ENCODE measurements at places on chromosomes 5 and 9.

- DNase-seq, result no peak
These were observed 298.2 kb downstream of the CD180 start for GRCh38 chr5:66898241-66898995.

DNA sequence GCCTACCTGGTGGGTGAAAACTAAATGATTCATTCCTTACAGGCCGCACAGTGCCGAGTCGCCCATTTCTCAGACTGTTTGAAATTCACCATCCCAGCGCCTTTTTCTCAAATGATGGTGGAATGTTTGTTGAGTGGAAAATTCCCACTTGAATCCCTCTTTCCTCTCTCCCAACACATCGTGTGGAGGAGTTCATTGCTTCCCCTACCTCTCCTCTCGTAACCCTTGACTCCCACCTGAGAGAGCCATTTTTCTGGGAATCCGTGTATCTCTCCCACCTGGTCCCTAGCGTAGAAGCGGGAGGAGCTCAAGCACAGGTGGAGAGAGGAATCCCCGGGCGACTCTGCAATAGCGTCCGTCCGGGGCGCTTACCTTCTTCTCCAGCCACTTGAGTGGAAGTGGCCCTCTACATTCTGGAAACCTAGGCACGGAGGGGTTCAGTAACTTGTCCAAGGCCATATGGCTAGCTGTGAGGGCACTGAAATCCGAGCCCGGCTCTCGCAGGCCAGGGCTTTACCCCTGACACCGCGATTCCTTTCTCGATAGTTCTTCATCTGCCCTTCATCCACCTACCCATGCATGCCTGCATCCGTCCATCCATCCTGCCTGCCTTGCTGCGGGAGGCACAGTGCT is 683 bp downstream of the OSMR start:
- DNase-seq, result no peak

GRCh38 chr5:139451878-139452660 is 10.5 kb downstream of the ECSCR start:
- DNase-seq, result no peak

DNA sequence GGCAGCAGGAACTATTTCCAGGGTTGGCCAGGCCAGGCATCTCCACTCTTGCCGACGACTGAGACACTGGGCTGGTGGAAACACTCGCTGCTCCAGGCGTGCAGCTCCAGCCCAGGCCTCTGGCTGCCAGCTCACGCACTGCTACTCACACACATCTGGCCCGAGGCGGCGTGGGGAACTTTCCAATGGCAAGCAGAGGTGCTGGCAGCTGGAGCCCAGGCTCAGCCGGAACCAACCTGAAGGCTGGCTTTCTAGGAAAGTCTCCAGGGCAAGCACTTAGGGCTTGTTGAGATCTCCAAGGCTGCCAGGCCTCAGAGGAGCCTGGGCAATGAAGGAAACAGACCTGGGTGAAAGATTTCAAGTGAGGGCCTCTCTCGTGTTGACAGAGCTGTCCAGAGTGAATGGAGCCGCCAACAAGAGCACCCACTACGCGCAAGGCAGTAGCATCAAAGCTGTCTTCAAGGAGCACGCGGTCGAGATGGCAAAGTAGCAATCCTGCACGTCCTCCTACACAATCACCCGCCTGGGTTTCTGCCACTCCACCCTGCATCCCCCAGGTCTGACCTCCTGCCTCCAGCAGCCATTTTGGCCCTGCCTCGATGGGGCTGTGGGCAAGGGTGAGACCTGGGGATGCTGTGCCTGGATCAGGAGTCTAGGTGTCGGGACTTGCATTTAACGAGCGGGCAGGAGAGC is 14.4 kb downstream of the SH3PXD2B start:
- DNase-seq, result no peak

DNA sequence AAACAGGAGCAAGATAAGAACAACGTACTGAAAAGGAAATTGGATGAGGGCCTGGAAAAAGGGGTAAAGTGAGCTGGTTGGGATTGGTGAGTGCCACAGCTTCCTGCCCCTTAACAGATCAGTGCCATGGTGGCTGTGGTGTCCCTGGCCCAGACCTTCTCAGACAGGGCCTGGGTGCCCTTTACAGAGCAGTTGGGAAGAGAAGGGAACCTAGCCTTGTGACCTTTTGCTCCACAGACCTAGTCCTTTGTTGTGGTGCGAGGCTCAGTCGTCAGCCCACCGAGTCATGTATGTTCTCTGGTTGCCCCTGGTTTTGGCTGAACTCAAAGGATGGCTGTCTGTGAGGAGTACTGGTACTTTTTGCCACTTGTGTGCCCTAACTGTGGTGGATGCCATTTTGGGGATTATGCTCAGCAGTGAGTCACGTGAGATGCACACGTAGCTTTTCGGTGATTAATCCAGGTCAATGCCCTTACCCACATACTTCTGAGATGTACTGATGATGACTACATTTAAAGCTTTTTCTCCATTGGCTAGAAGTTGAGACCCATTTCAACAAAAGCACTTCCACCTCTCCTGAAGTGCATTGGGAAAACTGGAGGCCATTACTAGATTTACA is 48.4 kb downstream of the EXOSC2 start:
- DNase-seq, result no peak

DNA sequence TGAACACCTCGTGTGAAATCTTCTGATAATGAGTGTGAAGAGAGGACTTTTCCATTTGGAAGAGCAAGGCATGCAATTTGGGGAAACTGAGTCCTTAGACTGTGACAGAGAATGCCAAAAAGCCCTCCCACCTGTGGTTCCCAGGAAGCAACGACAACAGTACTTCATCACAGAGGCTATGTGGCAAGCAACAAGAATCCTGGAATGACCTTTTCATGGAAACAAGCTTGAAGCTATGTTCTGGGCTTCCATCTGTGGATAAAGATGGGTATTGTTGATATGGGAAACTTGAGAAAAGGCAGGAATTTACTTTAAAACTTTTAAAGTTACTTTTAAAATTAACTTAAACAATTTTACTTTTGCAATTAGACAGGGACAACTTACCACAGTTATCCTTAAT is 131.2 kb upstream of the ANKH start:
- DNase-seq, result no peak

GRCh38 chr5:78076351-78076750 is 218.1 kb downstream of the AP3B1 start:
- DNase-seq, result no peak

DNA sequence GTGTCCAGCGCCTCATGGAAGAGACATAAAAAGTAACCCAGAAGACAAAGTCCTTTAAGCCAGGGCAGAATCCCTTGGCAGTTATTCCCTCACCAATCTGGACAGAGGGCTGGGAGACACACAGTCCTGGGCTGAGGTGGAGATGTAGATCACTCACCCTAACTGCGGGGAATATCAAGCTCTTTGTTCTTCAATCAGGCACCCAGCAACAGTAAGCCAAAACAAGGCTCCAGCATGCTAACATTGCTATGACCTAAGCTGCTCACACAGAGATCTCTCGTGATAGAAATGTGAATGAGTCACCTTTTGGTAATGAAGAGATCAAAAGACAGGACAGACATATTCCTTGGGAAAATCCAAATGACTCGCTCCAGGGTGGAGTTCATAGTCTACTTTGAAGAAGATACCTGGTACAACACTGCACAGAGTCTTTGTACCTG is 101.3 kb downstream of the FBN2 start:
- DNase-seq, result peak; percentile 24

DNA sequence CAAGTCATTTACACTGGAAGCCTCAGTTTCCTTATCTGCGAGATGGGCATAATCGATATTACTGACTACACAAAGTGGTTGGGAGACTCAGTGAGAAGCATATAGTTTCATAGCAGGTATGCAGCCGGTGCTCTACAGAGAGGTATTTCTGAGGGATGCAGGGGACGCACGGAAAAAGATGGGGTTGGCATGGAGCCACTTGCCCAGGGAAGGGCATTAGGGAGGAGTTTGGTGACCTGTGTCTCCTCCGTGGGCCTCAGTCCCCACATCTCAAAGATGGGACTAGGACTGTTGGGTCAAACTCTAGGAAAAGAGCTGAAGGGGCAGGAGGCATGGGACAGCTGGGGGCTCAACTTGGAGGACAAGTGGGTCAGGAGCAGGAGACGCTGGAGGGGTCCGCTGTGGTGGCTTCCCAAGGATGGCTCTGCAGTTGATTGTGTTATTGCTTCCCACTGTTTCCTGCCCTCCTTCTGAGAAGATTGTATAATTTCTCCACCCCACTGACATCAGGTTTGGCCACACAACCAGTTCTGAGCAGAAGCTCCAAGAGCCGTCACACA is 158.6 kb upstream of the ALDH1B1 start:
- no peak for DNase-seq

DNA sequence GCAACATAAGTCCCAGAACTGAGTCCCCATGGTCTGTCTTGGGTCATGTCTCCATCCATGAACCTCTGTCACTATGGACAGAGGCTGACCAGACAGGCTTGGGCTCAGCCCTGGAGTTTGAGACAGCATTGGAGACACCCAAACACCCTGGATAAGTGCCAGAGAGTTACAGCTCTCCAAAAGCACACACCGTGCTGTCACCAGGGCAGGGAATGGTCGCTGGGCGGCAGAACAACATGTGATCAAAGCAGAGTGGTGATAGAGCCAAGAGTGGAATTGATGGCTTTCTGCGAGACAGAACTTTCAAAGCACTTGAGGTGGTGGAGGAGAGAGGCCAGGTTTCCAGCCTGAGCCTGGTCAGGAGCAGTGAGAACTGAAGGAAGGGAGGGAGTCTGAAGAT is 50.1 kb downstream of the DRD1 start:
- no peak for DNase-seq

GRCh38 chr5:159448-160172 is 31.7 kb upstream of the LRRC14B start:
- peak; percentile 47 for DNase-seq

DNA sequence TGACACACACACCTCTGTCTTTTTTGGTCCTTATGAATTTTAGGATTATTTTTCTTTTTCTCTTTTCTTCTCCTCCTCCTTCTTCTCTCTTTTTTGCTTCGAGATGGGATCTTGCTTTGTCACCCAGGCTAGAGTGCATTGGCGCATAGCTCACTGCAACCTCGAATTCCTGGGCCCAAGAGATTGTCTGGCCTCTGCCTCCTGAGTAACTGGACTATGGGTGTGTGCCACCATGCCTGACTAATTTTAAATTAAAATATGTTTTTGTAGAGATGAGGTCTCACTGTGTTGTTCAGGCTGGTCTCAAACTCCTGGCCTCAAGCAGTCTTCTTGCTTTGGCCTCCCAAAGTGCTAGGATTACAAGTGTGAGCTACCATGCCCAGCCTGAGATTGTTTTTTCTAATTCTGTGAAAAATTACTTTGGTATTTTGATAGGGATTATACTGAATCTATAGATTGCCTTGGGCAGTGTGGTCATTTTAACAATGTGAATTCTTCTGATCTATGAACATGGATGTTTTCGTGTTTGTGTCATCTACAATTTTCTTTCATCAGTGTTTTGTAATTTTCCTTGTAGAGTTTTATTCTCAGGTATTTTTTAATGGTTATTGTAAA is 7.7 kb downstream of the AHRR start:
- no peak for DNase-seq

GRCh38 chr5:142184988-142185387 is 76.4 kb downstream of the NDFIP1 start:
- DNase-seq, result no peak

GRCh38 chr5:139272471-139273321 is 20.8 kb upstream of the MATR3 start:
- DNase-seq, result no peak

- DNase-seq, result no peak
These were observed 65.3 kb downstream of the LMX1B start for GRCh38 chr9:126678989-126679388.

DNA sequence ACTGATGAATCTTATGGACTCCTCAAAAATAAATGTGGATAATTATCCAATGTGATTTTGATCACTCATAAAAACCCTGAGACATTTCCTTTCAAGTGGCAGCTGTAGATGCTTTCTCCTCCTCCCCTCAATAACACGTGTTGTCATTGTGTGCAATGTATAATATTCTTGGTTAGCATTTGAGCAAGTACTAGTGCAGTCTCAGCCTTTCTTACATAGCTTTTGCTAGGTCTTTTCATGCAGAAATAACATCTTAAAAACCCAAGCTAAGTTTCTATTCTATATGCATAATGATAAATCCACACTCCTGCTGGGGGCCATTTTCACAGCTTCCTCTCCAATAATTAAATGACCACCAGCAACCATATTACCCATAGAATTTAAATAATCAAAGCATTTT is 1835.2 kb upstream of the NUDT12 start:
- DNase-seq, result no peak

DNA sequence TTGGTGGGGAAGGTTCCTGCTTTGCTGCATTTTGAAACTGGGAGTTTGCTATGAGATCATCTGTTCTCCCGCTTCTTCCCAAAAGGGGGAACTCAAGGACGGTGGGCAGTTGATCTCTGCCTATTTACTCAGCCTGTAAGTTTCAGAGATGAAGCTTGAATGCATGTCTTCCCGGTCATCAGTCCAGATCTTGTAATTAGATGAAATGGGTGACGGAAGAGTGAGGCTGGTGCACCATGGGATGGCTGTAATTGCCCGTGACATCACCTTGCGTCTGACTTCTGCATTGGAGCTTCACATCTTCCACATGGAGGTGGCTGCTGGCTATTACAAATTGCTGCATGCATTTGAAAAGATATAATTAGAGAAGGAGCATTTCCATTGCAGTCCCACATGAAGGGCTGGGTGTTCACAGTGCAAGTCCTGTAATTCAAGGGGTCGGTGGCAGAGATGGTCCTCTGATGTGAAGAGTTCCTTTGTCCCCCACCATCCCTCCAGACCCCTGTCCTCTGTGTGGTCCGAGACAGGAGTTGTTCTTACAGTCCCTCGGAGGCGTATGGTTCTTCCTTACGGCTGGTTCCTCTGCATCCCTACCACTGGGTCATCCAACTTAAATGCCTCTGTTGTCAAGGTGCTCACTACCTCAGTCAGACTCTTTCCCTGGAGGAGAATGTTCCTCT is 72.9 kb downstream of the ZNF618 start:
- no peak for DNase-seq

- no peak for DNase-seq
These were observed 184.0 kb downstream of the TTLL11 start for GRCh38 chr9:121909111-121909510.

DNA sequence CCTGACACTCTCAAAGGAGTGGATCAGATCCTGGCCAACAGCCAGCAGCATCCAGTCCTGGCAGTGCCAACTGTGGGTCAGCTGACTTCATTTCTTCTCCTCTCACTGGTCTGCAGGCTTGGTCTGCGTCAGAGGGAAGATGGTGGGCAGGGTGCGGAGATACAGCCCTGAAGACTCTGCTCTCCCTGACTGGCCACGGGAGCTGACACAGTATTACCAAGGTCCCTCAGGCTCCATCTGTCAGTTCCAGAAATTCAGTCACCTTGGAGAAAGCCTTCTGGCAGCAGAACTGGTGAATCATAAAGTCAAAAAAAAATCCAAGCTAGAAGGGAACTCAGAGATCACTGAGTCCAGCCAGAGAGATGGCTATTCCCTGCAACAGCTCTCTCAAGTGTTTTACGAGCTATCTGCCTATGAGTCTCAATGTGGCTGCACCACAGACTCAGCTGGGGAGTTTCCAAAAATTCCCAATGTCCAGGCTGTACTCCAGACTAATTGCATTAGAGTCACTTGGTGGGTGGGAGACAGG is 27.9 kb downstream of the C1QTNF2 start:
- DNase-seq, result no peak

DNA sequence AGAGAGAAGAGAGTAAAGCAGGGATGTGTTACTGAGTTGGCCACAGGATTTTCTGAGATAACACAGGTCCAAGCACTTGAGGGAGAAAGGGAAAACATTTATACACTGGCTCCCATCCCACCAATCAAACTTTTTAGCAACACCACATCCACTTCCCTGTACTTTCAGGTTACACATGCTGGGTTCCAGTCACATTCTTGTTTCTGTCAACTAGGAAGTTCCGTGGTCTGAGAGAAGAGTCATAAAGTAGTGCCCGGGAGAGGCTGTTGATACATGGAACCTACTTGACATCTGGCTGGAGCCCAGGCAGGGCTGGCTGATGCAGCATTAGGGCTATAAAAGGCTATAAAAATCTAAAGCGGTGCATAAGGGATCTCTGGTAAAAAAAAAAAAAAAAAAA is 473.9 kb upstream of the COX7C start:
- DNase-seq, result no peak
